CD8-positive, alpha-beta T cell (primary cell): ENCODE measurements at places on chromosomes 5 and 9. TPM values are rescaled to one million over a fixed set of nuclear protein-coding genes. Genes with fewer than 3 reads are reported as not detected.

DNA sequence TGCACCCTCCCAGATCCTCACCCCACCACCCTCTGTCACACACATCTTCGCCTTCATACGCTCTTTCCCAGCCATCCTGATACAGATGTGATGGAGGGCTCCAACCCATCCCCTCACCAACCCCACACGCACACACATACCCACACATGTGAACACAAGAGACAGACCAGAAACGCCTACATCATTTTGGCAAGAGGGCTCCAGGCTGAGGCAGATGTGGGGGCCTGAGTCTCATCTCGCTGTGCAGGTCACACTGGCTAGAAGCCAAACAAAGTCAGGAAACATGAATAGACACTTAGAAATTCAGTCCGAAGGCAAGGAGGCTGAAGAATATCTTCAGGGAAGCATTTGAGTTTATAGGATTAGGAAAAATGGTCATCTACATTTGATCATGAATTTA is 6.2 kb downstream of the PRDM12 start:
- no peak for DNase-seq

Gene PCDHB6
- not detected for total RNA-seq

Gene FABP6
- not detected for total RNA-seq

GRCh38 chr5:24633715-24634325 is 11.0 kb downstream of the CDH10 start:
- no peak for DNase-seq

Gene PCDHB8
- total RNA-seq = not detected

DNA sequence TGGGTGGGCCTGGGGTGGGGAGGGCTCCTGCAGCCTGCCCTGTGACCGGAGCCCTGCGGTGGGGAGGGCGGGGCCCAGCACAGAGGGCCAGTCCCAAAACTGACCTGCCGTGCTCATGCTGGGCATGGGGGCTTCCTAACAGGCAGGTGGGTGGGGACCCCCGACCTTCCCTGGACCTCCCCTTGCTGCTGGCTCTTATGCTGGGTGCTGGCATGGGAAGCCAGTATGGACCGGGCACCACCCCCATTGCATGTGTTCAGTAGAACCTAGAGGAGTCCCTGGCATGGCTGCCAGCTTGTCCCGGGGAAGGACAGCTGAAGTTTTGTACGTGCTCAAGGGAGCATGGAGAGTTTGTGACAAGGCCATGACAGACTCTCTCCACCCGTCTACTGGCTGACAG is 37.1 kb downstream of the WNK2 start:
- no peak for DNase-seq

DNA sequence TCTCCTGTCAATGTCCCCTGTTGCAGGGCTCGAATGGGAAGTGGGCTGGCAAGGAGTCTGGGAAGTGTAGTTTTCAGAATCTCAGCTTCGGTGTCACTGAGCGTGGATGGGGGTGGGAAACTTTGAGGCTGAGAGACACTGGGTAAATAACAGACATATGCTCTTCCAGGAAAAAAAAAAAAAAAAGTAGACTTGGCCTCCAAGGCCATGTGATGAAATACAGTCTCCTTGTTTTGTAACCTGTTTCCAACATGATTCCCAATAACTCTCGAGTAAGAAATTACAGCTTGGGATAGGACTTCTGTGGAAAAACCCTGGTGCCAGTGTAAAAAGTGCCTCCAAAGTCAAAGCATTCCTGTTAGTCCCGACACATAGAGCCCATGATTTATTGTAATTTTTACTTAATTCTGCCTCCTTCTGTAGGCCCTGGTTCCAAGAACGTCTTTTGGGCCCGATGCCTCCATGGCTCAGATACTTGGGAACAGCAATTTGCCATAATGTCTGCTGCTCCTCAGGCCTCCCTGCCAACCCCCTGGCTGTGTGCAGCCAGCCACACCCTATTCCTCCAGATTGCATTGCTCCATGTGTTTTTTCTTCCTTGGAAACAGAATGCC is 119.5 kb upstream of the TNC start:
- DNase-seq = no peak
